Stimulated activated CD4-positive, alpha-beta T cell treated with anti-CD3 and anti-CD28 coated beads, Interleukin-4, amount 100 ng/mL, for 1 hour (primary cell): ENCODE measurements at places on chromosomes 4 and X.

DNA sequence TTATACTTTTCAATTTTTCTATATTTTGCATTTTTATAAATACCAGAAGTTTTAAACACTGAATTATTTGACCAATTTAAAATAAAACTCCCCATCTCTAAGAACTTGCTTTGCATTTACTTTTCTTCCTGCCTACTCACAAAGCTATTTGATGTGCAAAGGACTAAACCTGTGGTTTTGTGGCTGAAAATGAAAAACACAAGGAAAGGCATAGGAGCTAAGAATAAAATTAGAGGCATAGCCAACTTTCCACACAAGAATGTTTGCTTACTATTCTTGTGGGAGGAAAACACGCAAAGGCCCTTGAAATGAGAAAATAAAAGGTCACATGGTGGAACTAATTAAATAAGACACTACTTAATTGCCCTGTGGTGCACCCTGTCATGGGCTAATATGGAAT lies 221.2 kb downstream of the KLHL13 start:
- no peak for DNase-seq

DNA sequence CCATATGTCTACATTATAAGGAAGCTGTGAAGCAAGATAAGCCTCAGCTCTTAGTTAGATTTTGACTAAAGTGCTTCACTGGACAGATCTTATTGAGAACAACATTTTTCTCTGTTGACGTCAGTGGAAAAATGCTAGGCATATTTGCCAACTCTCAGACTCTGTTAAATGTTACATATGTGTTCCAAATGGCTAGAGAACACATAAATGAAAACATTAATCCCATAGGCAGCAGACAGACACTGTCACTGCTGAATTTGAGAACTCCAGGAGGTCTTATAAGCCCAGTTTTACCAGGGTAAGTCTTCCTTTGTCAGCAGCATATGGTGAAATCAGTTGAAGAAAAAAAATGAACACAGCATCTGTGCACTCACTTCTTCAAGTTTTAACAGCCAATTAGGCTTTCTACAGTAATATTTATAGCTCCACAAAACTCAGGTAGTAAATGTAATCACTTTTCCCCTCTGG lies 186.9 kb downstream of the CAMK2D start:
- DNase-seq, result no peak

DNA sequence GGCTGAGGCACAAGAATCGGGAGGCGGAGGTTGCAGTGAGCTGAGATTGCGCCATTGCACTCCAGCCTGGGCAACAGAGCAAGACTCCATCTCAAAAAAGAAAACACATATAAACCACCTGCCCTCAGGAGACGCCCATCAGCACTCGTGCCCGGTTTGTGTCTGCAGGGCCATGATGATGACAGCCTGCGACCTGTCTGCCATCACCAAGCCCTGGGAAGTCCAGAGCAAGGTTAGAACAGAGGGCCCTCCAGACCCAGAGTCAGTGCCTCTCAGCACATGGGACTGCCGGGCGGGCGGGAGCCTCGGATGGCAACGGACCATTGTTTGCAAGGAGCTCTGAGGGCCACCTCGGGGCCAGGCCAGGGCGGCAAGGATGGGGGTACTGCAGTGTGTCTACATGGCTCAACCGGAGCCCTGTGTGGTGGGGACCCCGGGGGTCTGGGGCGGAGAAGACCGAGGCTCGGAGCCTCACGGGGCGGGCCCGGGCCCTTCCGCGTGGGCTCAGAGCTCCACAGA lies 9.3 kb downstream of the ATP5ME start:
- no peak for DNase-seq

DNA sequence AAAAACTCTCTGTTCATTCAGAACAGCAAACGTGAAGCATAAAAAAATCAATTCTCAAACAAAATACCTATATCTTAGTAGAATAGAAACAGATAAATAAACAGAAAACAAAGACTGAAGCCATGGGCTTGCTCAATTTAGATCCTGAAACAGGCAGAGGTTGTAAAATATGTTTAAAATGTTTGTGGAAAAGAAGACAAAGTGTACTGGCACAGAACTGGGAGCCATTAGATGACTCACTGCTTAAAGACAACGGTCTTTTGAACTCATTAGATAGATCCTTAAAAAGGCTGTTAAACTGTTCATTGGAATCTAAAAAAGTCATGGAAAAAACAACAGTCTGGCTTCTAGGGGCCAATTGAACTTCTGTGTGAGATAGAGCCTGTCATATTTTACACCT lies 247.0 kb upstream of the NDST4 start:
- no peak for DNase-seq

DNA sequence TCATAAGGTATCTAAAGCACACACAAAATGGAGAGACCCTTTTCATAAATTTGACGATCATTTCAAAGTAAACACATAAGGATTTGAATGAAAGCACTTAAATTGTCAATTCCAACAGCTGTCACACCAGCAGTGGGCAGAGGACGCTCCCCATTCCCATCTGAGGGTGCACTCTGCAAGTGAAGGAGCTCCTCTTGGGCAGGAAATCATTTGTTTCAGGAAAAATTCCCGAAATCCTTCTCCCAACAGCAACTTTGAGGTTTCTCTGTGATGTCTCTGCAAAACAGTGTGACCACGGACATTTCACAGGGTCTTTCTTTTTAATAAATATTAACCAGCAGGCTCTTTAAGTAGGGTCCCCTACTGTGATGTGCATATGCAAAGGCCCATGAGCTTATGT lies 111.0 kb downstream of the EPHA5 start:
- DNase-seq, result no peak

DNA sequence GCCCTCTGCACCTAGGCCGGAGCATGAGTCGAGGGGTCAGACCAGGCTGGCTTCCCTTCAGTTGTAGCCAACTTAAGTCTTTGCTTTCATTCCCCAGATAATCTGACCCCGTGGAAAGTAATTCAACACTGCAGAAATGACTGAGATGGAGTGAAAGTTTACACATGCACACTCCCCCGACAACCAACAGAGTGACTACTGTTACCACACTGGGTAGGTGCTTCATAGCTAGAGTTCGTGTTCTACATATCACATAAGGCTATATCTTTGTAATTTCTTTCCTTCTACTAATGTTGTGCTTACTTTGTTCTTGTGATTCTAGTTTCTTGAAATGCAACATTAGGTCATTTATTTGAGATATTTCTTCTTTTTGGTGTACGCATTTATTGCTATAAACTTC lies 7.2 kb upstream of the CTAG2 start:
- DNase-seq, result no peak

GRCh38 chrX:9369802-9370291 lies 95.0 kb upstream of the TBL1X start:
- DNase-seq, result no peak

GRCh38 chr4:104475652-104476051 lies 19.0 kb downstream of the CXXC4 start:
- DNase-seq, result no peak

DNA sequence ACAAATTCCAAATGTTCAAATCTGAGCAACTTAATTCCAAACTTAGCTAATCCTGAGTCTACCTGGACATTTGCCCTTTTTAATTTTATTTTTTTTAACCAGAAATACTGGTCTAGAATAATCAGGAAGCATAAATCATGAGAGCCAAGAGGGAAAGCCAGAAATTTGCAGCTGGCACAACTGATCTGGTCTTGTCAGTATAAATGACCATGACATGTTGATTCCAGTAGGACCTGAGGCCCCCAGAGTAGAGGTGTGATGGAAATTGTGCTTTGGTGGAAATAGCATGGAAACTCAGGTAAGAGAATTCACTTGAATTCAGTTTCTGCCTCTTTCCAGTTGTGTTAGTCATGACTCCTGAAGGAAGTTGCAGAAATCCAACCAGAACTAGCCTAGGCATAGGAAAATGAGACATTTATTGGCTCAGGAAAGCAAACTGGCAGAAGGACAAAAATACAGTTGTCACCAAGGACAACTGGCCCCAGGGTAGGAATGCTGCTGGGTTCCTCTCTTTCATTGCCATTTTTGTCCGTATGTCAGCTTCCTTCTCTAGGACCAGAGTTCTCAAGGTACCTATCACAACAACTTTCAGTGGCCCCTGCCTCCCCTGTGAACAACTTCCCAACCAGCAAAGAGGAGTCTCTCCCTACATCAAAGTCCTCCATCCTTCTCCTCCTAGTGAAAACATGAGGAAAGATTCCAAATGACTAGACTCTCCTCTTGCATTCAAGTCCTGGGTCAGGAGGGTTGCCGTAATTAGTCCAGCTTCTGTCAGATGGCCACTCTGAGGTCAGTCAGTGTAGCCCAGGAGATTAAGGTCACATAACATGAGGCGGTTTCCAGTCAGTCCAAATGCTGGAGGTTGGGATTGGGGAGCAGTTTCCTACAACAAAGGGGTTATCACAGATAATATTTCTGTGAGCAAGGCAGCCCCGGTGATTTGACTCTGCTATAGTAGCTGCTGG lies 29.3 kb upstream of the MYOZ2 start:
- no peak for DNase-seq

DNA sequence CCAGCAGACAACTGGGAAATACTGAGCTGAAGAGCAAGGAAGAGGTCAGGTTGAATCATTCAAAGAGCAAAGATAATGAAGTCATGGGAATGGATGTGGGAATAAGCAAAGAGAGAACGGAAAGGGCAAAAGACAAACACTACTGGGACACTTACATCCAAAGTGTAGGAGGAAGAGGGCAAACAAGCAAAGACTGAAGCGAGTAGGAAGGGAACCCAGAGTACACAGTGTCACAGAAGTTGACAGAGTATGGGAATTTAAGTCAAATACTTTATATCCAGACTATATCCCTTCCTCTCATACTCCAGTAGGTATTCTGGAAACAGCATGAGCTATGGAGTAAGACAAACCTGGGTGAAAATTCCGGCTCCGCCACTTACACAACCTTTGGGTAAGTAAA lies 12.5 kb downstream of the GPC3 start:
- no peak for DNase-seq

DNA sequence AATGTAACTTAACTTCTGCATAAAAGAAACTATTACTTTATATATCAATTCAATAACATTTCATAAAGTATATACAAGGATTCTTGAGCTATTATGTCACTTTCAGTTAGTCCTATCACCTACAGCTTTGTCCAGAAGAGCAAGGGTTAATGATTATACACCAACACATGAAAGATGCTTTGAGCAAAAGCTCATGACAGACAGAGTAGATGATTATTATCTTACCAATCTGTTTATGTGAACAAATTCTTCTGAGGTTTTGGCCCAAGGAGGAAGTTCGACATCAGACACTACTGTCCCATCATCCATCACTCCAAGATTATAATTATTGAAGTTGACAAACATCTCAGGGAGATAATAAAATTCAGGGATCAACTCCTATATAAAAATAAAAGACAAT lies 166.7 kb upstream of the MAB21L2 start:
- no peak for DNase-seq

DNA sequence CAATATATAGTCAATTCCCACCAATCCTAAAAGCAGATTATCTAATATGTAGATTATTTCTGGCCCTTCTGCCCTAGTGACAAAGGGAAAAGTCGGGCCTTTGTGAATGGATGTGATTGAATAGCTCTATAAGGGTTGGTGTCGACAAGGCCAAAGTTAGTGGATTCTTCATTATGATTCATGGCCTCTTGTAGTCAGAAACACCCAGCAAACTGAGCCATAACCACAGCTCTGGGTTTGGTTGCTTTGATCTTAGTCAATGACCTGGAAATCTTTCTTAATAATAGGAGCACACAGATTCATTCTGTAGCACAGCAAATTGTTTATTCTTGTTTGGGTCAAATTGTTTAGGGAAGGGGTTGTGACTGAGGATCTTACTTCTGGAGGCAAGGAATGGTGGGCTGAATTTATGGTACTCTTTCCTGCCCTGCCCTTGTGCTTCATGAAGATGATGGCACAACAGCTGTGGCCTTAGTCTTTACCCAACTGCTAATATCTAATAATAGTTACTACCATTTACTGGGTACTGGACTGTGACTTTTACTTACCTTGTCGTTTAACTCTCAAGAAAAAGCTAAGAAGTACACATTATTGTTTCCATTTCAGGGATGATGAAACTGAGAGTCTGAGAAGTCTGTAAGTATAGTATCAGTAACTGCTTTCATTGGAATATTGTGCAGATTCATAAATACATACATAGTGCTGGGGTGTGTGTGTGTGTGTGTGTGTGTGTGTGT lies 74.0 kb downstream of the AFF2 start:
- no peak for DNase-seq

DNA sequence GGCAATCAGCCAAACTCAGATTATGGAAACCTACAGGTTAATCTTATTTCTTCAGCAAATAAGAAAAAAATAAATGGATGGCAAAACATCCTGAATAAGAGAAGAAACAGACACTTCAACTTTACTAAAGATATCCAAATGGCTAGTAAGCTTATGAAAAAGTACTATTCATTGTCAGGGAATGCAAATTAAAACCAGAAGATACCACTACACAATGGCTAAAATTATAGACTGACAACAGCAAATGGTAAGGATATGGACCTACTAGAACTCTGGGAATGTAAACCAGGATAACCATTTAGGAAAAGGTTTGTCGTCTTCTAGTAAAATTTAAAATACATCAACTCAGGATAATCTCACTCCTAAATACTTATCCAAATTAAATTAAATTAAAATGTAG lies 24.3 kb downstream of the GRSF1 start:
- DNase-seq, result no peak

DNA sequence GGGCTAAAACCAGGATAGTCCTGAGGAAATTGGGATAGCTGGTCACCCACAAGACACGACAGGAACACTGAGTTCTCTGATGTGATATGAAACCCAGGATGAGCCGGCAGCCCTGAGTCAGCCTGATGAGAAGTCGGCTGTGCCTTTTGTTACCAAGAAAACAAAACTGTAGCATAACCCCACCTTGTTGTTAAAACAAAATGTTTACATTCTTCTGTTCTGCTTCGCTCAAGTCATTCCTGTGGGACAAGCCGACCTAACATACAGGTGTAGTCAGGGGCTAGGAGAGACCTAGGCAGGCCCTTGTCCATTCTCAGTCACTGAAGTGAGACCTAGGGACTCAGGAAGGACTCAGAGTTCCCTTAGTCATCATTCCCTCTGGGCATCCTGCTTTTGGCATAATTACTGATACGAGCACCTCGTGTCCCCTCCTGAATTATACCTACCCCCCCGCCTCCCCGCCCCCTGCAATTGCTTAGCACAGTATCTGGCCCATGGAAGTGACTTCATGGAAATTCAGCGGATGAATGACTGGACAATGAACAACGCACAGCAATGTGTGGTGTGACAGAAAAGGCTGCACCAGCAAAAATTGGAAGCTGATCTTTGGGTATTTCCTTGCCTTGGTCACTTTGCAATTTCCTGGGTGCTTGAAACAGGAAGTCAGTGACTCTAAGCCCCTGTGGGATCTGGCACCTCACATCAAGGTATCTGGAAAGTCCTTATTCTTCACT lies 31.9 kb upstream of the TLR2 start:
- no peak for DNase-seq

DNA sequence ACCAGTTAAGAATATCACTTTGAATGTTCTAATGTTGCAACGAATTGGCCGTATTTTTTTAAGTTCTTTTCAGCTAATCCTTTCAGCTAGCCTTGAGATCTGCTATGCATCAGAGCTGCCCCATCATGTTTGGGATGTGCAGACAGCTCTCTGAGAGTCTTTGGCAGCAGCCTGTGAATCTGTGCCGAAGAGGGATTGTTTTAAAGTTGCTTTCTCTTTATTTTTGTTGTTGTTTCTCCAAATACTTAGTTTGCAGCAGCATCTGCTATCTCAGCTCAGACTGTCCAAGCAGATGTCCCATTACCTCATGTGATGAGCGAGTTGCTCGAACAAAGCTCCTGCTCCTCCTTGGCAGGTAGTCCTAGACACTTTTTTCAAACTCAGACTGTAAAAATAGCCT lies 1002.5 kb upstream of the INTU start:
- DNase-seq, result no peak

GRCh38 chr4:4871573-4872313 lies 12.3 kb downstream of the MSX1 start:
- DNase-seq, result no peak

GRCh38 chrX:50638123-50638522 lies 167.5 kb upstream of the DGKK start:
- DNase-seq, result no peak
